Lung (tissue), 17 donors: ENCODE measurements at places on chromosomes 3 and 15. TPM values are rescaled to one million over a fixed set of nuclear protein-coding genes. Genes with fewer than 3 reads are reported as not detected.

The TPRG1 gene
- polyA plus RNA-seq: 3.7 TPM

The GOLGA8T gene
- not detected for polyA plus RNA-seq

The NKTR gene
- polyA plus RNA-seq: 38.1 TPM

GRCh38 chr15:101614001-101614585, 38.1 kb downstream of the TM2D3 start:
- no peak for DNase-seq

GRCh38 chr3:183013856-183014255, 33.5 kb upstream of the DCUN1D1 start:
- DNase-seq: no peak

DNA sequence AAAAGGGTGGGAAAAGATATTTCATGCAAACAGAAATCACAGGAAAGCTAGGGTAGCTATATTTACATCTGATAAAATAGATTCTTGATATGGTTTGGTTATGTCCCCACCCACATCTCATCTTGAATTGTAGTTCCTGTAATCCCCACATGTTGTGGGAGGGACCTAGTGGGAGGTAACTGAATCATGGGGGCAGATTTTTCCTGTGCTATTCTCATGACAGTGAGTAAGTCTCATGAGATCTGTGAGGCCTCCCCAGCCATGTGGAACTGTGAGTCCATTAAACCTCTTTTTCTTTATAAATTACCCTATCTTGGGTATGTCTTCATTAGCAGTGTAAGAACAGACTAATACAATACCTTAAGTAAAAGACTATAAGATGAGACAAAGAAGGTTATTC, 558.1 kb downstream of the RSL24D1 start:
- no peak for DNase-seq

- no peak for DNase-seq
Observed at GRCh38 chr3:147328711-147329110, 77.6 kb downstream of the ZIC4 start.

- DNase-seq: no peak
Observed at GRCh38 chr3:102691507-102691906, 256.7 kb downstream of the ZPLD1 start.

GRCh38 chr15:90232196-90232595, 1.5 kb downstream of the CIB1 start:
- DNase-seq: no peak

- no peak for DNase-seq
Observed at GRCh38 chr3:55765906-55766701, 279.0 kb upstream of the WNT5A start.

GRCh38 chr15:40277471-40277870, 5.4 kb downstream of the ANKRD63 start:
- no peak for DNase-seq

- no peak for DNase-seq
Observed at GRCh38 chr3:169083163-169083562, 580.3 kb downstream of the MECOM start.

DNA sequence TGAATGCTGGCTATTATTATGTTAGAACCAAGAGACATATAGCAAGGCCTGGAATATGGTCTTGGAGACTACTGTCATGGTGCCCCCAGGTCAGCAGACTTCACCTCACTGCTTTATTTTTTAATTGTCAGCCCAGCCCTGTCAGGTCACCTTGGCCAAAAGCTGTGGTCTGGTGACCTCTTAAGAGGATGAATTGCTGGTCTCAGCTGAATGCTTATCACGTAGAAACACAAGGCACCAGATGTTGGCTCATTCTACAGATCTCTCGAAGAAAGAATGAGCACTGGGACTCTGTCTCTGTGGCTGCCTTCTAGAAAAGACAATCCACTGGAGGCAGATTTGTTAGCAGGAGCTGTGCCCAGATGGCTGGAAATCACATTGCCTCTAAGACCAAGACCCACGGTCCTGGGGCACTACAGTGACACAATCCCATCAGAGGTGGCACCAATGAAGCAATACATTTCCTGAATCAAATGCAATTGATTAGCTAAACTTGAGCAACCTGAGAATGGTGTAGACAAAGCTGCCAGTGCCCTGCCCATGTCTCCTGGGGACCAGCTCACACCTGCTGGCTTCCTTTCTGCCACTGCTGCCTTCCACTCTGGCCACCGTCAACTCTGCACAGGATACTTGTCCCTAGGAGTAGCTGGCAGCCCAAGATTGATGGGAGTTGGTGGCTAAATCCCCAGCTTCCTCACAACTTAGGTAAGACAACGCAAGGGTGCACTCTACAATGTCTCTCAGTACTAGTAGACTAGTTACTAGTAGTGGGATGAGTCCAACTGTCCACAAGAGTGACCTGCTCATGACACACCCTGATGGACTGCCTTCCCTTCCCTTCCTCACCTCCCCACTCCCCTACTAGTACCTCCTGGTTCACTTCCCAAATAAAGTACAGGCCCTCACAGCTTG, 384.9 kb upstream of the PROK2 start:
- DNase-seq: no peak

- no peak for DNase-seq
Observed at GRCh38 chr3:127655641-127656040, 17.1 kb upstream of the ABTB1 start.

- no peak for DNase-seq
Observed at GRCh38 chr3:78645628-78646310, 1122.0 kb downstream of the ROBO1 start.

GRCh38 chr3:69199942-69200341, 77.5 kb upstream of the LMOD3 start:
- DNase-seq: no peak

DNA sequence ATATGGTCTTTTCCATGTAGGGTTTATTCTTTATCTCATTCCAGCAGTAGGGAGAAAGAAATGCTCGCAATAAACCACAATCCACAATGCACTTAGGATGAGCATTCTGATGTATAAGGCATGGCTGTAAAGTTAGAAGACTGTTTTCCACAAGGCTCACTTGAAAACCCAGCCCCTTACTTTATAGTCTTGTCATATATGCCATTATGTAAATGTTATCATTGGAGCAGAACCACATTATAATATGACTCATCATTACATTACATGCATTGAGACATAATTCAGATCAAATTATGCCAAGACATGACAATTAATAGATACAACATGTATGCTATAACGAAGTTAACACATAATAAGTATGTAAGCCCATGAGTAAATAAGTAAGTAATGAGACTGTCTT, 348.1 kb downstream of the LSAMP start:
- no peak for DNase-seq

GRCh38 chr3:8279886-8280550, 221.6 kb upstream of the LMCD1 start:
- no peak for DNase-seq

DNA sequence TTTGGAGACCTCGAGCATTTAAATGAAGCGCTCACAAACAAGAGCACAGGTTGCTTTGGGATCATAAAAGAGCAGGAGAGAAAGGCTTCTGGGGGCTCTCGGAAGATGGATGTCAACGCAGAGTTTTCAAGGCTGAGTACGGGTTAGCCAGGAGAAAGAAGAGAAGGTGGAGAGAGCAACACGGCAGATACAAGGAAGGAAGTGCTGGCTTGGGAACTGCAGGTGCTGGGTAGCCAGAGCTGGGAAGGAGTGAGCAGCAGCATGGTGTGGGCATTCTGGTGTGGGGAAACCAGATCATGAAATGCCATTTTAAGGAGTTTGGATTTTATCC, 580 bp upstream of the RUBCN start:
- no peak for DNase-seq

GRCh38 chr3:180548050-180548449, 53.9 kb upstream of the TTC14 start:
- no peak for DNase-seq

- no peak for DNase-seq
Observed at GRCh38 chr3:172324611-172325203, 123.5 kb downstream of the GHSR start.
